Transverse colon (tissue), 4 donors: ENCODE measurements at places on chromosomes 7 and 10. TPM values are rescaled to one million over a fixed set of nuclear protein-coding genes. Genes with fewer than 3 reads are reported as not detected.
A peak's percentile ranks its signal among the peaks of the same experiment; 100 is the strongest.

The VSTM4 gene
- total RNA-seq: 3.7 TPM

The EGR2 gene
- total RNA-seq: not detected

DNA sequence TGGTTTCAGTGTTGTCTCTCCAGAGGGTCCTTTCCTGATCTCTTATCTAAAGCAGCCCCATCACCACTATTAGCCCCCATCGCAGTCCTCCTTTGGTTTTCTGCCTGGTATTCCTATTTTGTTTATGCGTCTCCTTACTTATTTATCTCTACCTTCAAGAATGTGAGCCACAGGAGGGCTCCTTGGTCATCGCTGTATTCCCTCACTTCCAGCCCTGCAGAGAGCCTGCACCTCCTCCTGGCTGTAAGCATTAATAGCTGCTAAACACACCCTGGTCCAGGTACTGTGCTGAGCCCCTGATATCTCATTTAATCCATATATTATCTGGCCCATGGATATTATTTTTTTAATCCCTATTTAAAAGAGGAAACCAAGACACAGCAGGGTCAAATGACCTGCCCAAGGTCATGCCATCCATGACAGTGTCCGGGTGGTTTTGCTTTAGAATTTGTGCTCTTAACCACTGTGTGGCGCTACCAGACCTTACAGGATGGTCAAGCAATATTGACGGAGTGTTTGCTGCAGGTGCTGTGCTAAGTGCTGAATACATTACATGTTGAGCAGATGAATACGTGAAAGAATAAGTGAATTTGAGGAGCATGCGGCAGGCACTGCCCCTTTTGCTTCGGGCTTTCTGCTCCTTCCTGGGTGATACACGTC is 227.2 kb downstream of the ADAM12 start:
- no peak for DNase-seq
- H3K27me3 ChIP-seq: no peaks in the 10 kb centered on the region
- no peak overlapping the region for H3K4me3 ChIP-seq
- no peaks in the 10 kb centered on the region for H3K36me3 ChIP-seq

The TUBB8 gene
- 0.82 TPM for total RNA-seq

DNA sequence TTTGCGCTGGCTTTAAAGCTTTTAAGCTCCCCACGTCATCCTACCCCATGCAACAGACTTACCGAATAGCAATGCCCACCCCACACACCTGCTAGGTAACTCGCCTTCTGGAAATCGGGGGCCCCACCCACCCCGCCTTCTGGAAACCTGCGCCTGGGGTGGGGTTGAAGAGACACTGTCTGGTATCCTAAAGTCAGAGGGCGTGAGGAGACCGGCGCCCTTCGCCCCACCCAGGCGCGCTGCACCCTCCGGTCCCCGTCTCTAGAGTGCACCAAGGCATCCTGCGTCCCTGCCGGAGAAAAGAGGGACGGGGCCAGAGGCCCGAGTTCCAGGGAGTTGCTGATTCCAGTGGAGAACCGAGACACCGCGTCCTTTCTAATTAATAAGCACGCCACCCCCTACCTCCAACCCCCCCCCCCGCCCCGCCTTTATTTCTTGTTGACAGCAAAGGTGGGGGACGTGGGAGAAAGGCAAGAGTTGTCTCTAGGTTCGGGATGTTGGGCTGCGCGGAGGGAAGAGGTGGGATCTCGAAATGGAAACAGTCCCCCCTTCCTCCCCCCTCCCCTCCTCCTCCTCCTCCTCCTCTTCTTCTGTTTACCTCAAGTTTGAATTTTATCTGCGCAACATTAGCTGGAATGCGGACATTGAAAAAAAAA is 220.9 kb upstream of the MKLN1 start:
- peak overlapping the region; percentile 94 for H3K27ac ChIP-seq
- H3K27me3 ChIP-seq: peaks cover 10% of the 10 kb centered on the region
- DNase-seq: peak; percentile 66

The RNF32 gene
- total RNA-seq: 1.6 TPM

The SYCE1 gene
- not detected for total RNA-seq

DNA sequence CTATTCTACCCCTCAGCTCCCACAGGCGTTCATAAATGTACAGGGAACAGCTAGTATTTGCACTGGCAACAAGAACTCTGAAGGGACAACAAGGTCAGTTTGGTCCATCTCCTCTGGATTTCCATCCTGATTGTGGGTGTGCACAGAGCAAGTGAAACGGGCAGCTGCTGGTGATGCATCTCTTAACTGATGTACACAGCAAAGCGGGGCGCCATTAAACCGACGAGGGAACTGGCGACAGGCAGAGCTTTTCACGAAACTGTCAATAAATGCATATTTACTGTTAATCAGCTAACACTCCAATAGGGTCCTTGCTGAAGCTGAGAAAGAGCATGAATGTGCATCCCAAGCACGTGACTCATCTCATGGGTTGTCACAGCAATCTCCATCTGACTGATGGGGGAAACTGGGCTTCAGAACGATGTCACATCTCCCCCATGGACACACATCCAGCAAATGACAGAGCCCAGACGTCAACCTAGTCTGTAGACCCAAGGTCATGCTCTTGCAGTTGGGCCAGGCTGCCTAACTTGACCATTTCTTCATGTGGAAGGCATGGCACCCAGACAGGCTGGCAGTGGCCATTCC is 54.2 kb downstream of the FAM53B start:
- H3K4me1 ChIP-seq: peaks cover 8% of the 10 kb centered on the region
- H3K27ac ChIP-seq: no peak overlapping the region
- no peaks in the 10 kb centered on the region for H3K36me3 ChIP-seq
- H3K4me3 ChIP-seq: no peak overlapping the region

- DNase-seq: no peak
- H3K4me1 ChIP-seq: no peaks in the 10 kb centered on the region
- H3K27ac ChIP-seq: no peak overlapping the region
- no peaks in the 10 kb centered on the region for H3K27me3 ChIP-seq
- H3K36me3 ChIP-seq: no peaks in the 10 kb centered on the region
- no peak overlapping the region for H3K4me3 ChIP-seq
These were observed 133.3 kb downstream of the EXOC4 start for GRCh38 chr7:133386205-133386604.

- no peak for DNase-seq
- no peaks in the 10 kb centered on the region for H3K27me3 ChIP-seq
- no peak overlapping the region for H3K4me3 ChIP-seq
- H3K36me3 ChIP-seq: no peaks in the 10 kb centered on the region
These were observed 260.1 kb upstream of the YAE1 start for GRCh38 chr7:39306016-39306570.

GRCh38 chr10:9331583-9332008 is 1277.1 kb downstream of the GATA3 start:
- H3K36me3 ChIP-seq: no peaks in the 10 kb centered on the region
- H3K27me3 ChIP-seq: no peaks in the 10 kb centered on the region
- no peak overlapping the region for H3K27ac ChIP-seq

The GALNT17 gene
- total RNA-seq: 5.1 TPM

GRCh38 chr10:131751827-131752775 is 148.7 kb upstream of the PPP2R2D start:
- DNase-seq: no peak
- no peaks in the 10 kb centered on the region for H3K36me3 ChIP-seq
- peaks cover 9% of the 10 kb centered on the region for H3K27me3 ChIP-seq
- H3K4me3 ChIP-seq: no peak overlapping the region
- no peak overlapping the region for H3K27ac ChIP-seq

The PRSS1 gene
- total RNA-seq: not detected

GRCh38 chr7:57642730-57643129 is 192.8 kb downstream of the ZNF716 start:
- H3K4me1 ChIP-seq: no peaks in the 10 kb centered on the region
- no peaks in the 10 kb centered on the region for H3K27me3 ChIP-seq
- DNase-seq: no peak
- H3K36me3 ChIP-seq: no peaks in the 10 kb centered on the region

The FGFR2 gene
- 102 TPM for total RNA-seq

- peak overlapping the region; percentile 42 for H3K27ac ChIP-seq
- H3K36me3 ChIP-seq: no peaks in the 10 kb centered on the region
- DNase-seq: no peak
- H3K4me1 ChIP-seq: peaks cover 19% of the 10 kb centered on the region
- no peaks in the 10 kb centered on the region for H3K27me3 ChIP-seq
- no peak overlapping the region for H3K4me3 ChIP-seq
These were observed 36.2 kb upstream of the PPIF start for GRCh38 chr10:79310911-79311573.

The COL1A2 gene
- 47.0 TPM for total RNA-seq

DNA sequence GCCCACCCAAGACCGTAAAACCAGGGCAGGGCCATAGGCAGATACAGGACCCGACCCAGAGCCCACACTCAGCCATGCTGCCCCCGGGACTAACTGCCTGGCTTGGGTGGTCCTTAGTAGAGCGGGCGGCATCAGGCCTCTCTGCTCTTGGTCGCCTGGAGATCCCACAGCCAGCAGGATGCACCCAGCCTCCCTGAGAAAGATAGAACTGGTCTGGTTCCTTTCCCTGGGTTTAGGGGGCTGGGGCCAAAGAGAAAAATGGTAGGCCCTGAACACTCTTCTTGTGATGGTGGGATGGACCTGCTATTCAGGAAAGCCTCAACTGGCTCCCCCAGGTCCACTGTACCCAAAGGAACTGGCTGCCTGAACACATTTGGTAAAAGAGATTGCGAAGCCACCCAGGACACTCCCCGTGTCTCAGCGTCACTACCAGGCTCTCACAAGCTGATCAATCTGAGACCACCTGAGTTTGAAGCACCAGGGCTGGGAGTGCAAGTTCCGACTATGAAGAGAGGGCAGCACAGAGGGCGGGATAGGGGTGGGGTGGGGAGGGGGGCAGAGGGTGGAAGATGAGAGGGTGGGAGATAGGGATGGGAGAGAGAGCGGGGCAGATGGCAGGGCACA is 591.5 kb downstream of the DNAJB6 start:
- H3K36me3 ChIP-seq: no peaks in the 10 kb centered on the region
- H3K27me3 ChIP-seq: no peaks in the 10 kb centered on the region
- H3K4me3 ChIP-seq: no peak overlapping the region
- no peak overlapping the region for H3K27ac ChIP-seq
- H3K4me1 ChIP-seq: no peaks in the 10 kb centered on the region
- no peak for DNase-seq

The MMRN2 gene
- 1.1 TPM for total RNA-seq

GRCh38 chr7:84372155-84372621 is 177.6 kb upstream of the SEMA3A start:
- H3K4me3 ChIP-seq: no peak overlapping the region
- H3K27me3 ChIP-seq: no peaks in the 10 kb centered on the region
- H3K36me3 ChIP-seq: no peaks in the 10 kb centered on the region

GRCh38 chr10:124660404-124661125 is 83.6 kb downstream of the FAM53B start:
- H3K36me3 ChIP-seq: no peaks in the 10 kb centered on the region
- H3K27ac ChIP-seq: no peak overlapping the region
- H3K27me3 ChIP-seq: no peaks in the 10 kb centered on the region
- no peak overlapping the region for H3K4me3 ChIP-seq

The PIK3AP1 gene
- 21.3 TPM for total RNA-seq

DNA sequence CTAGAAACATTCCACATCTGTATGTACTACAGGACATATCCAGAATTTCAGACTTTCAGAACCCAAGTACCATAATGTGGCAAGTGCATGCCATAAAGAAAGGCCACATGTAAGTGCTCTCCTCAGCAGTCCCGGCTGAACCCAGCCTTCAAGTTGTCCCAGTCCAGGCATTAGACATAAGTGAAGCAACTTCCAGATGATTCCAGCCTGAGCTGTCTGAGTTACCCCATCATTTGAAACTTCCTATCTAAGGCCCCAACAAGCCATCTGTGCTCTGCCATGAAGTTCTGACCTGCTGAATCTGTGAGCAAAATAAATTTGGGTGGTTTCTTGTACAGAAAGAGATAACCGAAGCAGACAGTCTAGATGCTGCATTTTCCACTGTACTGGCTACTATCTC is 218.8 kb downstream of the IPMK start:
- no peak overlapping the region for H3K4me3 ChIP-seq
- H3K36me3 ChIP-seq: no peaks in the 10 kb centered on the region
- H3K27ac ChIP-seq: no peak overlapping the region
- no peak for DNase-seq
